Right cardiac atrium (tissue), 5 donors: ENCODE measurements at places on chromosomes 6 and 20. TPM values are rescaled to one million over a fixed set of nuclear protein-coding genes. Genes with fewer than 3 reads are reported as not detected.

DNA sequence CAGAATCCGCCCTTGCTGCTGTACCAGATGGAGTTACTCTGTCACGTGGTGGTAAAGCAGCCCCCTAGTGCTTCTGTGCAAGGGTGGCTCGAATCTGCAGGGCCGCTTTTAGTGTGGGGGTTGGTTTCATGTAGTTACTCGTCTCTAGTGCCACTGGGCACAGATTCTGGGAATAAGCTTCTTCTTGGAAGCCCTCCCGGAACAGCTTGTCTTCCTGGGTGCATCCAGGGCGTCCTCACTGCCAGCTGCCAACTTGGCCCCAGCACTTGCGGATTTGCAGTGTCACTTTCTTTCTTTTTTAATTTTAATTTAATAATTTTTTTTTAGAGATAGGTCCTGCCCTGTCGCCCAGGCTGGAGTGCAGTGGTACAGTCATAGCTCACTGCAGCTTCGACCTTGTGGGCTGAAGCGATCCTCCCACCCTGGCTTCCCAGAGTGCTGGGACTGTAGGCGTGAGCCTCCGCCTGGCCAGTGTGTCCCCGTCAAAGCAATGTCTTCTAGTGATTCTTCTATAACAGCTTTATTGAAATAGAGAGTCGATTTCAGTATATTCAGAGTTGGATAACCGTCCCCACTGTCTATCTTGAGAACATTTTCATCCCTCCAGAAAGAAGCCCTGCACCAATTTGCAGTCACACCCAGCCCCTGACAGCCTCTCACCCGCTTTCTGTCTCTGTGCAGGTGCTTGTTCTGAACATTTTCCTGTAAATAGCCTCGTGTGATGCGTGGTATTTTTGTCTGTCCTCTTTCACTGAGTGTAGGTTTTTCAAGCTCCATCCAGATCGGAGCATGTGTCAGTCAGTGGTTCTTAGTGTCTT is 25.9 kb downstream of the PYGB start:
- DNase-seq = peak; percentile 58

SPATS1 gene
- not detected for total RNA-seq

SDC4 gene
- 125 TPM for total RNA-seq

- DNase-seq = no peak
Measured at GRCh38 chr20:32972181-32973076, 31.8 kb downstream of the SUN5 start.

HM13 gene
- total RNA-seq = 63.2 TPM

GRCh38 chr6:72940265-72940664 is 285.0 kb downstream of the KHDC1L start:
- DNase-seq = no peak

CMTR1 gene
- 32.5 TPM for total RNA-seq

- no peak for DNase-seq
Measured at GRCh38 chr20:53750827-53751619, 157.4 kb upstream of the ZNF217 start.

DNA sequence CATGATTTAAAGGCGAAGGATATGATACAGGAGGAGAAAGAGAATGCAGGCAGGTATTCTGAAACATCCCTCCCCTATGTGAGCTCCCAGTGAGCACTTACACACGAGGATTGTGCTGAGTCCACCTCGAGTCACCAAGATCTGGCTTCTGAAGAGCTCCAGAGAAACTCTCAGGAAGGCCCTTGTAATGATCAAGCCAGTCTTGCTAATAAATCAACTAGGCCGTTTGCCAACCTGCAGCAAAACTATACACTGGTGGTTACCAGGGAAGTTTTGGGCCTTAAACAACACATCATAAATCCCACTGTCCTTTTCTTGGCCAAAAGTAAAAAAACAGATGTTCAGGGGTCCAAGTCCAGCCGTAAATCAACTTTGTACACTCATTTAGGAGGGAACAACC is 79.2 kb downstream of the STXBP5 start:
- no peak for DNase-seq

- peak; percentile 17 for DNase-seq
Measured at GRCh38 chr6:95431637-95432228, 145.6 kb upstream of the MANEA start.

DNA sequence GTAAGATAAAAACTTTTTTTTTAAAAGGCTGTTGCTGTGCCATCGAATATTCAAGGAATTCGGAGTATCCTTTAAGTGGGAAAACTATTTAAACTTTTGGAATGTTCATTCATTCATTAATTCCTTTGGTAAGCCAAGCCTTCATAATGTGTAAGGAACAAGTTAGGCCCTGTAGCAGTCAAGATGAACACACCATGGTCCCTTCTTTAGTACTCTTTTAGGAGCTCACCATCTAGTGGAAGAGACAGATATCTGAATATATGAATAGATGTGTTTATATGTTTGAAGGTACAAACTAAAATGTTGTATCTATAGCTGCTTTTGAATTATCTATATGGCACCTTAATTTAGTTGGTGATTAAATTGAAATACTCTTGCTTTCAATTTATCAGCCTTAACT is 5.8 kb downstream of the SPO11 start:
- DNase-seq = no peak

DNA sequence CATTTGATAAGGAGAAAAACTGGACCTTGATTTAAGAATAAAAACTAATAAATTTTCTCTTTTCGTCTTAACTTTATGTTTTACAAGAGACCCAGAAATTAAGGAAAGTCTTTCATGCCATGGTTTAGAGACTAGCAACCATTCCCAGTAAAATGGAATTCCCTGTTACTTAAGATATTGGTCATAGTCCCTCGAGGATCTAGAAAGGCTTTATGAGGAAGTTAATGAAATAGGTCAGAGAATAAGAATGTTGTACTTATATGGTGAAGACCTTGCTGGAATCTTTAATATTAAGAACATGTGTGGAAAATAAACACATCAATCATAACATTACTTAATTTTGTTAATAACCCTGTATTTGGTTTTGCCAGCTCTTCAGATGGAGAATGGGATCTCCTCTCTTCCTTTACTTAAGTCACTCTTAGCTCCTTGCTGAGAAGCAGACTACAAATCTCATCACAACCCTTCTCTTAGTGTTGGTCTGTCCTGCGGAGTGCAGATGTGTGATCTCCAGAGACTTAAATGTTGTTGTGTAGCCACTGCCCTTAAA is 382.9 kb downstream of the QKI start:
- DNase-seq = no peak
